ENCODE measurements at places on chromosomes 16 and 17.
A peak's percentile ranks its signal among the peaks of the same experiment; 100 is the strongest.

DNA sequence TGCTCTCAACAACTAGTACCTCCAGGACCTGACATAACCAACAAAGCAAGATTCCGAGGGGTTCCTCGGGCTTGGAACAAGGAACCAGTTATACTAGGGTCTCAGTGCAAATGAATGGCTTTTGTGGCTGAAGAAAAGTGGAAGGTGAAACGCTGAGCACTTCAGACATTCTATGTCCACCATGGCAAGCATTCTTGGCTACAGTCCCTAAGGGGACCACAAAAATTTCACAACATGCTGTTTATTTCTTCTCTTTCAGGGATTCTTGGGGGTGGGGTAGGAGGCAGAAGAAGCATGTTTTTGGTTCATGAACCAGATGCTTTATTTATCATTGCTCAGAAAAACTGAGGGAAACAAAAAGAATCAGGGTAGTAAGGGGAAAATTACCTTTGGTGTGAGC is 479.9 kb upstream of the CDH11 start:
- no peak for DNase-seq

DNA sequence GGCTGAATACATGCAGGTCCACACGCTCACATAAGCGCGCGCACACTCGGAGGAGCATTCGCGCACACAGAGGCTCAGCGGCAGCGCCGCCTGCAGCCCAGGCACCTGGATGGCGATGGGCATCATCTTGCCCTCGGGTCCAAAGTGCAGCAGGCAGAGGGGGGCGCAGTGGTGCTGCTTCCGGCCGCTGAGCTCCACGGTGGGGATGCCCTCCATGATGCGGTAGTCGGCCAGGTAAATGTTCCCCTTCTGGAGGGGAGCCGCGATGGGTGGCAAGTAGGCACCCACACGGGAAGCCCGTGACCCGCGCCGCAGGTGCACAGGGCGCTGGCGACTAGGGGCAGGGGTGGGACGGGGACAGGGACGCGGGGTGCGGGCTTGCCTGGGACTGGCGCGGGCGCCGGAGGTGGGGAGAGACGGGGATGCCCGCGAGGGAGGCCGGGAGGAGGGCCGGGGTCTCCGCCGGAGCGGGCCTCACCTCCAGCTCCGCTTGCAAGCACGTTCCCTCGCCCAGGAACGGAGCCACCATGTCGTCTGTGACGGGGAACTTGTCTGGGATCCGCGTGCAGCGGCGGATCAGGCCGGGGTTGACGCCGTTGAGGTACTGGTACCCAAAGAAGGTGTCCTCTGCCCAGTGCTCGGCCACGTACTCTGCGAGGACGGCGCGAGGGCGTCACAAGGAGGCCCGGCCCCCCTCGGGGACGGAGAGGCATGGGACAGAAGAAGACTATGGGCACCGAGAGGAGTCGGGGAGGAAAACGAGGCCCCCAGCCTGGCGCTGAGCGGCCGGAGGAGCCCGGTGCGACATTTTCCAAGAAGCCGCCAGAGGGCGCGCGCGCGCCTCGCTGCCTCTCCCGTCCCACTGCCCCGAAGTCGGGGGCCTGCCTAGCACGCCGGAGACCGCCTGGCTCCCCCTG is 8.0 kb downstream of the ALOX12B start:
- peak; percentile 90 for DNase-seq

GRCh38 chr16:84443166-84443802 is 61.2 kb downstream of the MEAK7 start:
- DNase-seq = no peak

GRCh38 chr16:14456793-14457481 is 173.1 kb downstream of the PARN start:
- no peak for DNase-seq

GRCh38 chr17:10059684-10060211 is 138.7 kb downstream of the GAS7 start:
- DNase-seq = no peak

DNA sequence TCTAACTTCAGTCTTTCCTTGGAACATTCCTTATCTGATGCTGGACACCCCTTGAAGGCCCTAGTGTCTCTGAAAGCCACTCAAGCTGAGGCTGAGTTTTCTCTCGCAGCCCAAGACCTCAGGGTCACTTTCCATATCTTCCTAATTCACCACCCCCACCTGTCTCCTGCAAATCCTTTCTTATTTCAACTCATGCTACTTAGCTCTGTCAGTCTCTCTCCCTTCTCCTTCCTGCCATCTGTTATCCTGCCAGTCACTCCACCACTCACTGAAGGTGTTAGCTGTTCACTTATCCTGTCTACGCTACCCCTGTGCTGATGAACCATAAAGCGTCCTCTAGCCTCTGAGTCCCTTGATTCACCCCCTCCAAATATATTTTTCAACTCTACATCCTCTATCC is 143.9 kb upstream of the SHISA6 start:
- no peak for DNase-seq

GRCh38 chr16:67746846-67747245 is 27.7 kb upstream of the GFOD2 start:
- no peak for DNase-seq

Data from HEK293T (cell line).